ENCODE measurements at places on chromosomes 5 and 9.

- no peak for DNase-seq
Observed at GRCh38 chr5:159913501-159913900, 2.8 kb upstream of the ADRA1B start.

GRCh38 chr5:114317751-114318150 is 44.1 kb upstream of the KCNN2 start:
- DNase-seq, result no peak

GRCh38 chr9:36632892-36633291 is 60.2 kb downstream of the MELK start:
- peak; percentile 17 for DNase-seq

DNA sequence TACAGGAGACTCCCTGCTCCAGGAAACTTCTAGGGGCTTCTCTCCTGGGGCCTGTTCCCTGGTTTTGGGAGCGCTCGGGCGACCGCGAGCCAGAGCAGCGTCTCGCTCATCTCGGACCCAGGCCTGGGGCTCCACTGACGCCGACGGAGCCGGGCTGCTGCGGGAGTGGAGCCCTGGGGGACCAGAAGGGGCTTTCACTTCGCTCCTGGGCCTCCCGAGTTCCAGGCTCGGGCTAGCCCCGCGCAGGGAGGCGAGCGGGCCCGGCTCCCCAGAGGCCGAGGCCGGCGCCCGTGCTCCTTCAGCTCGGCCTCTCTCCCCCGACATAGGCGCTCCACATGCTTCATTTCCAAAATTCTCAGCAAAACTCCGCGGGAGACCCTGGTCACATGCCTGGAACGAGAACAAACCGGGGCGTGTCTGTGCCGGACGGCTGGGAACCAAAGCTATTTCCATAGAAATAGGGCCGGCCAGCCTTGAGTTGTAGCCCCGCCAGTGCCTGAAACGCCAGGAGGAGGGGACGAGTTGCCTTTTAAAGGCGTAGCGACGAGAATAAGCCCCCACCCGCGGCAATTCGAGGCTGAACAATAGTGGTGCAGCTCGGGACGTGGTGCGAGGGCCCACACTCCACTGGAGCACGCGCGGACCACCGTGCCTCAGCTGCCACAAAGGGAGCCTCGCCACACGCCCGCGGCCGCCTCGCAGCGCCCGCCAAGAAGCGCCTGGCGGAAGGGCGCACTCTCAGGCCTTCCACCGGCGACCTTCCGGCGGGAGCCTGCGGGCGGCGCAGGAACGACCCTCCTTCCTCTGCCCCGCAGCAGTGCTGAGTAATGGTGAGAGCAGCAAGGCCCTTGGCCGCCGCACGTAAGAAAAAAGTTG is 1.1 kb upstream of the G3BP1 start:
- DNase-seq, result peak; percentile 73

DNA sequence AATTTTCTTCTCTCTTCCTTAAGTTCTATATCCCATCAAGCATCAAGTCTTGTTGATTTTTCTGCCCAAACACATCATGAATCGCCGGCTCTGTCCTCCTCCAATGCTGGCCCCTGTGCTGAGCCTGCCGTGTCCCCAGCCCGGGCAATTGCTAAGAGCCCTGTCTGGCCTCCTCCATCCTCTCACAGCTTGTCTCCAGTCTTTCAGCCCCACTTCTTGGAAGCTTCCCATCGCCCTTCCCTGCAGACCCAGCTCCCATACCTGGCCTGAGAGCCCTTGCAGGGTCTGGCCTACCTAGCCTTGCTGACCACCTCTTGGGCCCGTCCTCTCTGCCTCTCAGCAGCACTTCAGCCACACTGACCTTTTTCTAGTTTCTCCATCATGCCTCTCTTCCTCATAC is 61.9 kb downstream of the COL15A1 start:
- DNase-seq, result no peak

DNA sequence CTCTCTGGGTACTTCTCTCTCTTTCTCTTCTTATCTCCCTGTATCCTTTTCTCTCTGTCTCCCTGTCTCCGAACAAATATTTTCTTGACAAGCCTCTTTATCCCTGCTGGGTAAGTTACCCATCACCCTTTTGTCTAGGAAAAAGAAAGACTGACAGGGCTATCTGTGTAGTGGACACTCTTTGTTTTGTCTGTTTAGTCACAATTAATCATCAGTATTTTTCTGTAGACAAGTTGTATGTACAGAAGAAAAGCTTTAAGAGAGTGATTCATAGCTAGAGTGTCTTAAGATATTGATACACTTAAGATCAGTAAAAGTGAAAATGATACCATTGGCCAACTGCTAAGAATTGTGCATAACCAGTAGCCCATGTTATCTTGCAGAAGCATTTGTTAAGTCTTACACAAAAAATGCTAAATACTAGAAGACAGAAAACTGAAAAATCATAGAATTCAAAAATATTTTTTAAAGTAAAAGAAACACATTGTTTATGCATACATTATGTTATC is 1043.8 kb upstream of the EDIL3 start:
- no peak for DNase-seq

GRCh38 chr9:127088724-127089615 is 33.5 kb downstream of the ANGPTL2 start:
- no peak for DNase-seq

DNA sequence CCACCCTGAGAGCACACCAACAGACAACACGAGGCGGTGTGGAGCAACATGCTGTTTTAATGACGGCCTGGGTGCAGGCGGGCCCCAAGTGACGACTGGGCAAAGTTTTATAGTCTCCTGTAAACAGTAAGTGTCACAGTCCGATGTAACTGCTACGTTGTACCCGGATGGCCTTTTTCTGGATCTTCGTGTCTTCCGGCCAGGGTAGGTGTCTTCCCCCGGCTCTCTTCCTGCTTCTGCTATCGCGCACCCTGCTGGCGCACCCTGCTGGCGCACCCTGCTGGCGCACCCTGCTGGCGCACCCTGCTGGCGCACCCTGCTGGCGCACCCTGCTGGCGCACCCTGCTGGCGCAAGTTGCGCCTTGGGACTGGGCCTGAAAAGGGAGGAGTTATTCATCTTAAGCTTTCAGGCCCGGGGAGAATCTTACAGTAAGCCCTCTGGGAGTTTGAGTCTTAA is 143.0 kb upstream of the TARS1 start:
- DNase-seq, result no peak

GRCh38 chr9:137982200-137982599 is 104.6 kb downstream of the CACNA1B start:
- DNase-seq, result no peak

- DNase-seq, result no peak
Observed at GRCh38 chr9:114187827-114188226, 32.5 kb downstream of the COL27A1 start.

- DNase-seq, result no peak
Observed at GRCh38 chr9:131237931-131238401, 38.3 kb downstream of the FAM78A start.

DNA sequence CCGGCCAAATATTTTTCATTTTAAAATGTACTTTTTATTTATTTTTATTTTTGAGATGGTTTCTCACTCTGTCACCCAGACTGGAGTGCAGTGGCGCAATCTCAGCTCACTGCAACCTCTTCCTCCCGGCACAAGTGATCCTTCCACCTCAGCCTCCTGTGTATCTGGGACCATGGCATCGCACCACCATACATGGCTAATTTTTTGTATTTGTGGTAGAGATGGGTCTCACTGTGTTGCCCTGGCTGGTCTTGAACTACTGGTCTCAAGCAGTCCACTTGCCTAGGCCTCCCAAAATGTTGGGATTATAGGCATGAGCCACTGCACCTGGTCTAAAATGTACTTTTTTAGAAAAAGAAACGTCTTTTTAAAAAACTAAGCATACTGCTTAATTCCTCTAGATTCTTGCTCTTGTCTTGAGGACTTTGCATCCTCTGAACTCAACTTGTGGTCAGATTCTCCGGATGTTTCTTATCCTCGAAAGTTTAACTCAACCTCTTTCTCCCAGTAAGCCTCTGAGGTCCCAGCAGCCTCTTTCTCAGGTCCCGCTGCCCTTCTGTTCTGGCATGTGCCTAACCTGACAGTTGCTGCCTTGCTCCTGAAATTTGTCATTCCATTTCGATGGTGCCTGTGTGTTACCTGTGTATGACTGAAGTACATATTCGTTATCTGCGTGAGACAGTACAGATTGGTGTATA is 63.0 kb downstream of the TRIO start:
- DNase-seq, result no peak

GRCh38 chr5:176559683-176560082 is 10.5 kb downstream of the CDHR2 start:
- DNase-seq, result no peak

DNA sequence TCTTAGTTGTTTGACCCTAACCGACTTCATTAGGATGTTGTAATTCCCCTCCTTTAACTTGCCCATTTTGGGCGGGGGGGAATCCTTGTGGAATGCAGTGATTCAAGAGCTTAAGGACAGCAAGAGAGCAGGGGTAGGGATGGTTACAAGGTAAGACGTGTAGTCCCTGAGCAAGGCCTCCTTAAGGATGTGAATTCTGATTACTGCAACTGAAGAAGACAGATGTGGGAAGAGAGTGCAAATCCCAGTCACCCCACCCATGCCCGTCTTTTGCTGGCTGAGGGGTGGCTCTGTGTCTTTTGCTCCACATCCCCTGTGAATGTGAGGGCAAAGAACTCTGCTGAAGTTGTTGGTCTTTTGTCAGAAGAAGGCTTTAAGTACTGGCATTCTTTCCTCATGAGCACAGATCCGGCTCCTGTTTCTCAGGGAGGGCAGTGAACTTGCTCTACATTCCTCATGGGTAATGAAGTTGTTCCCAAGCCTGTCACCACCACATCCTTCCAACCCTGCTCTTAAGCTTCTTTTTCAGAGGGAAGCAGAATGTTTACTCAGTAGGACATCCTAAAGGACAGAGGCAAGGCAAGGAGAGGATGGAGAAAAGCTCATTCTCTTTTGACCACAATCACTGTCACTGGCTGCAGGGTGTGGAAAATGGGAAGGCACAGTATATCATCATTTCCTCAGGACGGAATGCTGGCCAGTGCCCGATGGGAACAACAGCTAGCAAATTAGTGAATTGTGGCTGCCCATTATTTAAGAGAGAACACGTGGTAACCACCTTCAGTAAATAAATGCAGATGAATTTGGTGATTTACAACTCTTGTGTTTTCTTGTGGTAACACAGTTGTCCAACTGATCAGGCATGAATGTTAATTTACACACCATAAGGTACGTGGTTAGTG is 61.5 kb downstream of the RAI14 start:
- DNase-seq, result no peak

DNA sequence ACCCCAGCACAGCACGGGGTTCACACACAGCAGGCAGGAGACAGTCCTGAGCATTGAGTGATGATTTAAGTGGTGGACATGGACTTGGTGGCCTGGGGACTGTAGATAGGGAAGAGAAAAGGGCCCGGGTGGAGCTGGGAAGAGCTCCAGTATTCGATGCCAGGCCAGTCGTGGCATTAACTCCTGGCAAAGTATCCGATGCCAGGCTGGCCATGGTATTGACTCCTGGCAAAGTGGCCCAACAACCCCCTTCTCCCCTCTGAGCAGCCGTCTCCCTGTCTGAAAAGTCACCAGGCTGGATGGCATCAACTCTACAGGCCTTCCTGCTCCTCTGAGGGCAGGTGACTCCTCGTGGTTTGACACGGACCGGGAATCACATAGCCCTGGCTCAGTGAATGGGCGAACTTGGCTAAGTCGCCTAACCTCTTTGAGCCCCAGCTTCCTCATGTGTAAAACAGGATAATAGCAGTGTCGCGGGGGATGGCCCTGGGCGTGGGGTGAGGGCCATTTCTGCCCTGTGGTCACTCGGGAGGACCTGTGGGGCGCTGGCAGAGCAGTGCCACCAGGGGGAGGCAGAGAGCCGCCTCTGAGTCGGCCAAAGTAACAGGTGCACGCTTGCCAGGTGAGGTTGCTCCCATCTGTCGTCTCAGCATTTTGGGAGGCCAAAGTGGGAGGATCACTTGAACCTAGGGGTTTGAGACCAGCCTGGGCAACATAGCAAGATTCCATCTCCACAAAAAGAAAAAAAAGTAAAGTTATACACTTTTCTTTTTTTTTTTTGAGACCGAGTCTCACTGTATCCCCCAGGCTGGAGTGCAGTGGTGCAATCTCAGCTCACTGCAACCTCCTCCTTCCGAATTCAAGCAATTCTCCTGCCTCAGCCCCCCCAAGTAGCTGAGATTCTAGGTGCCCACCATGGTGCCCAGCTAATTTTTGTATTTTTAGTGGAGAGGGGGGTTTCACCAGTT is 5.7 kb upstream of the SEC16A start:
- DNase-seq, result peak; percentile 35

DNA sequence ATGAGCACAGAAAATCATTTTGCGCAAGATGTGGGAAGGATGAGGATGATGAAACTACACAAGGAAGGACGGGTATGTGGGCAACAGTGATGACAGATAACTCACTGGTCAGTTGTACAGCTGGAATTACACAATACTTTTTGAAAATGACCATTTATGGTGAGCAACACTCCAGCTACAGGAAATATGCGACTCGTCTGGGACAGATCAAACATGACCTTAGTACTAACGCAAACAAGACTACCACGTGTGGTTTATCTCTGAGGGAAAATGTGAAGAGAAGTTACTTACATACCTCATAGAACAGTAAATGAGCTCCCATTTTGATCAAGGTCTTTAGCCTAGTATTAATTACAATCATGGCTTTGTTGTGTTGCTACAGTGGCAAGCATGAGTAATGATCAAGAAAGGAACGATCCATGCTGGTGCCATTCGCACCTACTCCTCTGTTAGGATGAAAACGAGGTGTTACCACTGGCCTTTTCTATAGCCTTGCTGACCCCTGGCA is 456.9 kb downstream of the BNC2 start:
- no peak for DNase-seq

- peak; percentile 33 for DNase-seq
Observed at GRCh38 chr5:56190497-56190896, 42.6 kb downstream of the ANKRD55 start.

DNA sequence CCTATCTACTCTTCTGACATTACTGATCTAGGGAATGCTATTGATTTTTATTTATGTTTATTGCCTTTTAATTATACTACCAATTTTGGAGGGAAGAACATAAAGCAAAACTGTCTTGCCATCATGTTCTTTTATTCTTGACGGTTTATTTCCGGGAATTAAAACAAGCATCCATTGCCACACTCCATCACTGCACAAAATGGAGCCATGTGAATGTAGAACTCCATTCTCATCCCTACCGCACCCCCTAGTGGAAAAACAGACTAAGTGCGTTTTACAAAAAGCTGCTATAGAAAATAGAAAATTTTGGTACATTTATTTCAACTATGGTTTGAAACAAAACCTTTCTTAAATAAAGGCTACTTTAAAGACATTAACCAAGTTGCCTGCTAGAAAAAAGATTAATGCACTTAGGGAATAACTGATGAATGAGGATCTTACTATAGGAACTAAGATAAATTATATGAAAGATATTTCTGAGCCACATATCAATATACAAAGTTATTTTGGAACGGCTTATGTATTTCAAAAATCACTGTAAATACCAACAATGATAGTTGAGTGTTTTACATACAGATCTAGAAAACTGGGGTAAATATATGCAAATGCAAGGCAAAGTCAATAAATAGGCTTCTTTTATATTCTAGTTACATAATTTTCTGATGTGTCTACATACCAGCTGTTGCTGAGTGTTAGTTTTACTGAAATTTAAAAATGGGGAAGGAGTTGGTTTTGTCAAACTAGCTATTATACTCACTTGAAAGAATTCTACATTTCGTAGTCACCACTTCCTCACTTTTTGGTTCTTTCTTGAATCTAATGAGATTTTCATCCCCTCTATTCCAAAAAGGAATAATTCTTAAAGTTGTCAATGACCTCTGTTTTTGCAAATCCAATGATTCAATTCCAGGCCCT is 26.5 kb downstream of the OXCT1 start:
- peak; percentile 52 for DNase-seq
